ENCODE measurements at places on chromosomes 2 and 18.
A peak's percentile ranks its signal among the peaks of the same experiment; 100 is the strongest.

- no peak for DNase-seq
Measured at GRCh38 chr2:33023728-33024500, 77.2 kb downstream of the LTBP1 start.

- DNase-seq: no peak
Measured at GRCh38 chr2:17976871-17977746, 98.6 kb downstream of the KCNS3 start.

DNA sequence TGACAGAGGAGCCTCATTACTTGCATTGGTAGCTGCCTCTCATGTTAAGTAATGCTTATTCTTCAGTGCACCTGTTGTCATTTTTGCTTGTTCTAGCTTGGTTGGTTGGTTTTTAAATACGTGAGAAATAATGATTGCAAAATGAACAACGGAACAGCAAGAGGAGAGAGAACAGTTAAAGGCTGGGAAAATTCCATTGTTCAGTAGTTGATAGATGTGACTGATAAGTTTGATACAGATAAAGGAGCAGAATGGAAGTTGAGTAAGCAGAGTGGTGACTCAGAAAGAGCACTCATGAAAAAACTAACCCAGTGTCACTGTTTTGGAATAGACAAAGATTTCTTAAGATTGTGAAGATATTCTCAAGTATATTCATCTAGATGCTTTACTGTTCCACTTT, 50.5 kb downstream of the MTA3 start:
- no peak for DNase-seq

DNA sequence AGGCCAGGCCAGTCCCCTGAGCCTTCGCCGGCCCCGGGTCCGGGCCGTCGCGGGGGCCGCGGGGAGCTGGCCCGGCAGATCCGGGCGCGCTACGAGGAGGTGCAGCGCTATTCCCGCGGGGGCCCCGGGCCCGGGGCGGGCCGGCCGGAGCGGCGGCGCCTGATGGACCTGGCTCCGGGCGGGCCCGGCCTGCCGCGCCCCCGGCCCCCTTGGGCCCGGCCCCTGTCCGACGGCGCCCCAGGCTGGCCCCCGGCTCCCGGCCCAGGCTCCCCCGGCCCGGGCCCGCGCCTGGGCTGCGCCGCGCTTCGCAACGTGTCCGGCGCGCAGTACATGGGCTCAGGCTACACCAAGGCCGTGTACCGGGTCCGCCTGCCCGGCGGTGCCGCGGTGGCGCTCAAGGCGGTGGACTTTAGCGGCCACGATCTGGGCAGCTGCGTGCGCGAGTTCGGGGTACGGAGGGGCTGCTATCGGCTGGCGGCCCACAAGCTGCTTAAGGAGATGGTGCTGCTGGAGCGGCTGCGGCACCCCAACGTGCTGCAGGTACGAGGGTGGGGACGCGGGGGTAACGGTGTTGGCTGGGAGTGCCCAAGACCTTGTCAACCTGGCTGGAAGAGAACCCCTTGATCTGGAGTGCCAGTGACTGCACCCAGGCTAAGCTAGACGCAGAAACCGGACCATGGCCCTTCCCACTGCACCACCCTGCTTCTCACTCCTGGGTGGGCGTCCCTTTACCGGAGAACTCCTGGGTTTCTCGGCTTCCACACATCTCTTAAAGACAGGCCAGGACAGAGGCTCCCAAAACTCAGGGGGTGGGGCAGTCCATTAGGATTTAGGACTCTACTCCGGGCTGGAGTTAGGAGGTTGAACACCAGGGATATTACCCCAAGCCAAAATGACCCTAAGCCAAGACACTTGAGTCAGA, 739 bp downstream of the PKDCC start:
- DNase-seq: no peak

GRCh38 chr2:177983183-177983788, 89.3 kb downstream of the PDE11A start:
- peak; percentile 36 for DNase-seq

GRCh38 chr18:76521417-76522121, 26.5 kb upstream of the ZNF516 start:
- no peak for DNase-seq

- DNase-seq: no peak
Measured at GRCh38 chr2:8575038-8575833, 106.6 kb upstream of the ID2 start.

DNA sequence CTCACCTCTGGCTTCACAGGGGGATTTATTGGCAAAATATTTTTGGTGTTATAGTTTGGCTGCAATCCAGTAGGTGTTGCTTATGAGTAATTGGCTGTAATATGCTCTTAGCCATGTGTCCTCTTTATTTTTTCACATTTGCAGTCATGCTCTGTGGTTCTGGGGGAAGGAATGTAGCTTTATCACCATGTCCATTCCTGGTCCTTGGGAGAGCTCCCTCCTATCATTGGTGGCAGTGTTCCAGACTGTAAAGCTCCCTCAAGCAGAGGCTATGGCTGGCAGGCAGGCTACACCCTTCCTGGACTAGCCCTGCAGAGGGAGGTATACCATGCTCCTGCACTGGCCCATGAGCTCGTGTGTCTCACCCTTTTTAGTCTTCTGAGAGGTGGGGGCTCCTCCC, 120.0 kb upstream of the FSIP2 start:
- DNase-seq: no peak

GRCh38 chr2:153872311-153873051, 759 bp downstream of the GALNT13 start:
- no peak for DNase-seq

DNA sequence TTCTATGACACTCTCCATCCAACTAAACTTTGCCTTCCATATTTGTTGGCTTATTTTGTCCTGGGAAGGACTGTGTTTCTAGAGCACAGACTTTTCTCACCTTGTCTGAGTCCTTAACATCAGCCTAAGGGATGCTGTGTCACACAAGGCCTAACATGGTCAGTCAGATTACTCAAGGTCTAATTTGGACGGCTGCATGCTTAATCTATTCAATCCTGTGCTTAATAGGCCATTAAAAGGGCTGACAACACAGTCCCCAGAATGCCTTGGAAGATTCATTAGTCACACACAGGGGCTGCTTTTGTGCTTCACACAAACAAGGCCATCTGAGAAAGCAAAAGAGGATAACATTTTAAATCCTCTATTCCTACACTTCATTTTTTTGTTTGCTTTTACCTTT, 84.0 kb downstream of the DYNAP start:
- DNase-seq: no peak

Data from HuH-7.5 (cell line).